NCI-H774 (cell line): ENCODE measurements at places on chromosomes 6 and 20.

- DNase-seq, result no peak
These were observed 29.7 kb downstream of the POFUT1 start for GRCh38 chr20:32237419-32237818.

- no peak for DNase-seq
These were observed 22.2 kb downstream of the APCDD1L start for GRCh38 chr20:58492795-58493524.

- DNase-seq, result no peak
These were observed 249.5 kb downstream of the ZFAND3 start for GRCh38 chr6:38068854-38069590.

- no peak for DNase-seq
These were observed 33.6 kb downstream of the PSMB9 start for GRCh38 chr6:32887616-32888015.

DNA sequence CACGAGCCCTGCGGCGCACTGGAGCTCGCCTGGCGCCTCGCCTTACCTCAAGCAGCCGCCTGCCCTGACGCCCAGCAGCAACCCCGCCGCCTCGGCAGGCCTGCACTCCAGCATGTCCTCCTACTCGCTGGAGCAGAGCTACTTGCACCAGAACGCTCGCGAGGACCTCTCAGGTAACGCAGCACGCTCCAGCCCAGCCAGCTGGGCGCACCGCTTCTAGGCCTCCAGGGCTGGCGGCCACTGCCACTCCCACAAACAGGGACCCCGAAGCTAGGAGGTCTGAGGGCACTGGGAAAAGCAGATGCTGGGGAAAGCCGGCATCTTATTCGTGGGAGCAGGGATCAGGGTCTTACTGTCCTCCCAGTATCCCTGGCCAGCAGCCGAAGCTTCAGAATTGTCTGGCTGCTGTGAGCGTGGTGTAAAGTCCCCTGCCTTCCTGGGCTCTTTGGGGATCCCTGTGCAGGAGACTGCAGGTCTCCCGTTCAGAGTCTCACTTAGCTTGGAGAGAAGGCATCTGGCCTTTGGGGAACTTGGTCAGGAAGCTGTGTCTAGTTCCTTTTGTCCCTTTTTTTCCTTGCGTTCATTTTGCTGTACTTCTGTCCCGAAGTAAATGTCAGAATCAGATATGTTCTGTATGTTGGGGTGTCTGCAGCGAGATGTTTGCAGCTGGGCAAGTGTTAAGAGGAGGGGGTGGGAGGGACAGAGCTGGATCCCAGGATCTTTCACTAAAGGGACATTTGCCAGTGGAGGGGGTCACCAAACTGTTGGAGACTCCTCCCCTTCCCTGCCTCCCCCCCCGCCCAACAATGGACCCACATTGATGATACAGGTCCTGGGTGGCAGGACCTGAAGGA lies 1.8 kb downstream of the FOXF2 start:
- DNase-seq, result no peak

GRCh38 chr6:154476494-154476893 lies 34.0 kb downstream of the CNKSR3 start:
- no peak for DNase-seq

DNA sequence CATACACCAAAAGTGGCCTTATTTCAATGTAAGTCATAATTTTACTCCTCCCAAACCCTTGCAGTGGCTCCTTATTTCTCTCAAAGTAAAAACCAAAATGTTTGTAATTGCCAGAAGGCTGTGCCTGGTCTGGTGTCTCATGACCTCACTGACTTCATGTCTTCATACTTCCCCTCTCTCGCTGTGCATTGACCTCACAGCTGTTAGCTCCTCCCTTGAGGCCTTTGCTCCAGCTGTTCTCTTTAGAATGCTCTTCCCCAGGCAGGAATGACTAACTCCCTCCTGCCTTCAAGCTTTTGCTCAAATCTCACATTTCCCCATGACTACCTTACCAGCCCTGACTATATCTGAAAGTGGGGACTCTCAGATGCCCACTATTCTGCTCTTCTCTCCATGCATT lies 83.3 kb downstream of the MTFR2 start:
- DNase-seq, result no peak

DNA sequence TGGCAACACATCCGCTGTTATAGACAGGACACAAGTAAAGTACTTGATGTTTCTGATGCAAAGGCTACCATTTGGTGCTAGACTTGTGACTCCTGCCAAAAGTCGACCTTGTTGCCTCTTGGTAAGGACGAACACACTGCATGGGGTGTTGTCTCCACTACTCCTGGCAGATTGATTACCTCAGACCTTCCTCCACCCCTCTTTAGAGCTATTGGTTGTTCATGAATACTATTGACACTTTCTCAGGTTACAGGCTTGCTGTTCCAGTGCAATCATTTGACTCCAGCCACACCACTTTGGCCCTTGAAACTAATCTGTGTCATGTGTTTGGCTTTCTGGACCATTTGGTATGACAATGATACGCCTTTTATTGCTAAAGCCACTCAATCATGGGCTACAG lies 62.3 kb downstream of the TRMT11 start:
- DNase-seq, result no peak
